ENCODE measurements at places on chromosomes 1 and 21.

DNA sequence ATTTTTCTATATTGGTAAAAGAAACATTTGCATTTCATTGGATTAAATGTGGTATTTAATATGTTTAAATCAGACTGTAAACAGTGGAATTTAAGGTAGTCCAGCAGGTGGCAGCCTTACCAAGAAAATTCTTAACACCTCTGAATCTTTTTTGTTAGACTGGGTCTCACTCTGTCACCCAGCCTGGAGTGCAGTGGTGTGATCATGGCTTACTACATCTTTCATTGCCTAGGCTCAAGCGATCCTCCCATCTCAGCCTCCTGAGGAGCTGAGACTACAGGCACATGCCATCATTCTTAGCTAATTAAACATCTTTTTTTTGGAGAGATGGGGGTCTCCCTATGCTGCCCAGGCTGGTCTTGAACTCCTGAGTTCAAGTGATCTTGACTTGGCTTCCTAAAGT, 98.8 kb downstream of the RABGAP1L start:
- peak; percentile 21 for DNase-seq

GRCh38 chr1:209344156-209344555, 239.4 kb upstream of the CAMK1G start:
- no peak for DNase-seq

- DNase-seq, result no peak
Observed at GRCh38 chr1:8078176-8078671, 52.1 kb upstream of the ERRFI1 start.

DNA sequence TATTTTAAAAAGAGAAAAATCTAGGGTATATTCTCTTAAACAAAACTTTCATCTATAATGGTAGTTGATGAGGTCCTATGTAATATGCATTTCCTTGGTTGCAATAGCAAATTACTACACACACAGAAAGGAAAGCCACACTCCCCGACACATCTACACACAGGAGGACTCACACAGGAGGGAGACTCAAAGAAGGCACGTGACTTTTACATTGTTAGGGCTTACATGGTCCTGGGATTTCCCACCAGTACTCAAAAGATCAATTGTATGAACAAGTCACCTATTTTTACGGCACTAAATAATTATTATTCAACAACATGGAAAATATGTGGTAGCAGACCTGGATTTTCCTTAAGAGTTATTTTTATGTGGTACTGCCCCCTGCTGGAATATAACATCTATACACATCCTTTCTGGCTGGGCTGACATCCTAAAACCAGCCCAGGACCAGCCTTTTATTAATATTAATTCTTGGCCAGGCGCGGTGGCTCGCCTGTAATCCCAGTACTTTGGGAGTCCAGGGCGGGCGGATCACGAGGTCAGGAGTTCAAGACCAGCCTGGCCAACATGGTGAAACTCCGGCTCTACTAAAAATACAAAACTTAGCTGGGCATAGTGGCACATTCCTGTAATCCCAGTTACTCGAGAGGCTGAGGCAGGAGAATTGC, 33.9 kb upstream of the LGALS8 start:
- DNase-seq, result peak; percentile 39

GRCh38 chr1:18608534-18608933, 22.1 kb upstream of the PAX7 start:
- DNase-seq, result no peak

- no peak for DNase-seq
Observed at GRCh38 chr1:236534151-236534651, 10.4 kb downstream of the LGALS8 start.

DNA sequence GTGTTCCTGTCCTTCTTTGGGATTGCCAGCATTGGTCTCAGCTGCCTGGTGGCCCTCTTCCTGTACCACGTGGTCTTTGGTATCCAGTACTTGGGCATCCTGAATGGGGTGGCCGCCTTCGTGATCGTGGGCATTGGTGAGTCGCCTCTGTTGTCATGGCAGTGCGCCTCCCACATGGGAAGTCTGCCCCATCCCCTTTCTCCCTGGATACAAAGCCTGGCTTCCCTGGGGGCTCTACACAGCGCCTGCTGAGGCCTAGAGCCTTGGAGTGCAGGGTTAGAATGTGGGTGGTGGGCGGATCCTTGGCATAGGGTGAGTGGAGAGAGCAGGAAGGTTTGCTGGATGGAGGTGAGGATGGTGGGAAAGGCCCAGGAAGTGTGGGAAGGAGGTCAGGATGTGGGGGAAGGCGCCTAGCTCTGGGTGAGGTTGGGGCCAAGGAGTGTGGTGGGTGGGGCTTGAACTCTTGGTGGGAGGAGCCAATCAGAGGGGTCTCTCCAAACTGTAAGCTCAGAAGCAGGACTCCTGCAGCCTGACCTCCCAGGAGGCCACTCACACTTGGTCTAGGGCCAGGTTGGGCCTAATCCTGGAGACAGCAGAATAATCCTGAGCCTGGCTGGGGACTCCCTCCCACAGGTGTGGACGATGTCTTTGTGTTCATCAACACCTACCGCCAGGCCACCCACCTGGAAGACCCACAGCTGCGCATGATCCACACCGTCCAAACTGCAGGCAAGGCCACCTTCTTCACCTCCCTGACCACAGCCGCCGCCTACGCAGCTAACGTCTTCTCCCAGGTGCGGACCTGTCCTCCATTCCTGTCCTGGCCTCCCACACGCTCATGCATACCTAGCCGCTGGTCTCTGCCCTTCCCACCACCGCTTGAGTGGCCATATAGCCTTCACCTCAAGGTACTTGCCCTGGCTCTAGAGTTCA, 36.7 kb downstream of the DISP3 start:
- DNase-seq, result no peak

DNA sequence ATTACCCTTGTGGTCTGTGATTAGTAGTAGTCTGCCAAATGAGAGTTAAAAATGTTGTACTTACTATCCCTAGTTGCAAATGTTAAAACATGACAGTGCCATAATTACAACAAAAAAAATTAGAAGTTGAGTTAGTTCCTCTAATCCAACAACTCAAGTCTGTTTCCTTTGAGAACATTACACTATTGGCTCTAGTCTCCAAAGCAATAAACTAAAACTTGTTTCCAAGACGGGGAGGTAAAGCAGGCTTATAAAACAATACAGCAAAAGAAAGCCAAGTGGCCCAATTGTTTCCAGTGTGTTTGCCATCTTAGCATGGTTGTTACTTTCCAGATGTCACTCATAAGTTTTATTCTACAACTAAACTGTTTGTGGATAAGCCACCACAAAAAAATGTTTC, 11.6 kb downstream of the KYAT3 start:
- DNase-seq, result no peak

- DNase-seq, result no peak
Observed at GRCh38 chr21:15826908-15827601, 97.3 kb downstream of the USP25 start.

All from hippocampal formation (tissue), 2 donors.